ENCODE measurements at places on chromosomes 6 and 20. TPM values are rescaled to one million over a fixed set of nuclear protein-coding genes. Genes with fewer than 3 reads are reported as not detected.

GRCh38 chr20:34250005-34250404, 8.8 kb downstream of the ASIP start:
- no peak for DNase-seq
- no peak overlapping the region for H3K4me3 ChIP-seq
- peaks cover 6% of the 10 kb centered on the region for H3K27me3 ChIP-seq
- H3K27ac ChIP-seq, result no peak overlapping the region
- peaks cover 2% of the 10 kb centered on the region for H3K36me3 ChIP-seq

- H3K27ac ChIP-seq, result peak overlapping the region; percentile 42
- DNase-seq, result no peak
- H3K27me3 ChIP-seq, result no peaks in the 10 kb centered on the region
- peaks cover 18% of the 10 kb centered on the region for H3K4me1 ChIP-seq
Observed at GRCh38 chr6:139528471-139528870, 154.0 kb upstream of the CITED2 start.

- H3K4me3 ChIP-seq, result peak overlapping the region; percentile 94
- no peaks in the 10 kb centered on the region for H3K27me3 ChIP-seq
- H3K36me3 ChIP-seq, result no peaks in the 10 kb centered on the region
- peak overlapping the region; percentile 94 for H3K27ac ChIP-seq
- DNase-seq, result no peak
- peaks cover 40% of the 10 kb centered on the region for H3K4me1 ChIP-seq
Observed at GRCh38 chr6:163415620-163416556, 1.4 kb downstream of the QKI start.

- peaks cover 9% of the 10 kb centered on the region for H3K4me1 ChIP-seq
- H3K4me3 ChIP-seq, result no peak overlapping the region
- peaks cover 71% of the 10 kb centered on the region for H3K27me3 ChIP-seq
- peaks cover 5% of the 10 kb centered on the region for H3K36me3 ChIP-seq
- DNase-seq, result no peak
Observed at GRCh38 chr20:44174996-44175765, 11.8 kb downstream of the JPH2 start.

- no peak overlapping the region for H3K4me3 ChIP-seq
- peaks cover 8% of the 10 kb centered on the region for H3K36me3 ChIP-seq
- peaks cover 6% of the 10 kb centered on the region for H3K27me3 ChIP-seq
Observed at GRCh38 chr6:25535632-25536225, 116.3 kb upstream of the SCGN start.

DNA sequence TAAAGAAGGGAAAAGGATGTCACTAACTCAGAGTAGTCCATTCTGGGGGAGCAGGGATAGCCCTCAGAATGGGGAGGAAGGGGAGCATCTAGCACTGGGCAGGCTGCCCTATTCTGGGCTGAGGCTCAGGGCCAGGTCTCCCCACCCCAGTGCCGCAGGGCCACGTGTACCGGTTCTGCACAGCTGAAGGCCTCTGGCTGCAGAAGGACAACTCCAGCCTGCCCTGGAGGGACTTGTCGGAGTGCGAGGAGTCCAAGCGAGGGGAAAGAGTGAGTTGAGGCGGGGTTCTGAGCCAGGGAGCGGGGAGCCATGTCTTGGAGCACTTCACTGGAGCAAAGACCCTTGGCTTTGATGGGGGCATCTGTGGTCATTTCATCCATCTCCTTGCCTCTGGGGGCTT, 17.0 kb downstream of the GLP1R start:
- H3K4me3 ChIP-seq, result no peak overlapping the region
- H3K36me3 ChIP-seq, result no peaks in the 10 kb centered on the region
- no peaks in the 10 kb centered on the region for H3K4me1 ChIP-seq
- H3K27ac ChIP-seq, result no peak overlapping the region

- peaks cover 9% of the 10 kb centered on the region for H3K36me3 ChIP-seq
- H3K27me3 ChIP-seq, result no peaks in the 10 kb centered on the region
- H3K4me3 ChIP-seq, result peak overlapping the region; percentile 1
- H3K4me1 ChIP-seq, result peaks cover 44% of the 10 kb centered on the region
Observed at GRCh38 chr6:12115492-12115891, 103.4 kb downstream of the HIVEP1 start.

DNA sequence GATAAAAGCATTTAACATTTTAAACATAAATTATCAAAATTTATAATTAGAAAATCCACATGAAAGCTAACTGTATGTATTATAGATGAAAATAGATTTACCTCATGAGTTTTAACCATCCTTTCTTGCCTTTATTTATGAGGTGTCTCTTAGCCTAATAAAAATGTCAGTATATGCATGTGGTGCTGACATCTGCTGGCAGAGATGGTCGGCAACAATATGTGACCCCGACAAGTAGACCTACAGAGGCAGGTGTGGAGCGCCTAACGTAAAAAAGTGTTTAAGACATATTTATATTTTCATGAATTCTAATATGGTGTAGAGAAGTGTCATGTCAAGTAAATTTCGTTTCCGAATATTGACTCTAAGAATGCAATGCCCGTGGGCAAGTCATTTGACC, 149.0 kb upstream of the FUT9 start:
- H3K36me3 ChIP-seq, result no peaks in the 10 kb centered on the region
- H3K4me3 ChIP-seq, result no peak overlapping the region
- H3K27me3 ChIP-seq, result peaks cover 9% of the 10 kb centered on the region
- no peak overlapping the region for H3K27ac ChIP-seq
- no peak for DNase-seq

- H3K27me3 ChIP-seq, result no peaks in the 10 kb centered on the region
- H3K4me3 ChIP-seq, result no peak within 1 kb of the TSS
- H3K27ac ChIP-seq, result no peak within 1 kb of the TSS
- no peaks in the 10 kb centered on the region for H3K36me3 ChIP-seq
Observed at GRCh38 chr6:52909531-52909930, at the start of gene GSTA3. Gene GSTA3 (minus strand): TSS chr6:52909698. CDS start chr6:52905834, 3,864 bp downstream.

DNA sequence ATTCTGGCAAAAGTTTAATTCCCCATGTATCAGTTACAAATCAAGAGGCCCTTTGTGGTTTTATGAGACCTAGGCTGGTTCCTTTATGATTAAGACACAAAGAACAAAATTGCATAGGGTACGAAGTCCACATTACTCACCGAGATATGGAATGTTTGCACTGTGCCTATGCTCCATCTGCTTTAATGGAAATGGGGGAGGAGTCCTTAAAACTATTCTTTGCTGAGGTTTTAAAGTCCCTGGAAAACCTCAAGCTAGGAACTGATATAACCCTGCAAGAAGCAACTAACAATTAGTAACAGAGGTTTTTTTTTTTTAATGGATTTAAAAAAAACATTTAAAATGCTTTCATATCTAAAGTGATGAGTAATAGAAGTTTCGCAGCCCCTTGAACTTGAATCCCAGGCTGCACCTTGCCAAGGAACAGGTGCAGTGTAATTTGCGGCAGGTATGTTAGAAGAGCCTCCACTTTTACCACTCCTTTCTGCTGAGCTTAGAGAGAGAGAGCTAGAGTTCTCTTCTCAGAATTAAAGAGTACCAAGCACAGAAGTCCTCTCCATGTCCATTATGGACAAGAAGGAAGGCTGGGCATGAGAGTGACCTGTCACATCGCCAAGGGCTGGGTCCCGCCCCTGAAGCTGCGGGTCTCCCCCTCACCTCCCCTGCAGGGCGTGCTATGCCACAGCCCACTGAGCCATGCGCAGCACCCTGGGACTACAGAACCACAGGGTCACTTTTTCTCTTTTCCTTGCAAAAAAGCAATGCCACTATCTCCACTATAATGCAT, 2.3 kb downstream of the SERPINB1 start:
- H3K27ac ChIP-seq, result peak overlapping the region; percentile 88
- no peak for DNase-seq
- H3K27me3 ChIP-seq, result no peaks in the 10 kb centered on the region
- peaks cover 3% of the 10 kb centered on the region for H3K36me3 ChIP-seq
- peaks cover 32% of the 10 kb centered on the region for H3K4me1 ChIP-seq

The MAP7 gene
- 0.27 TPM for total RNA-seq

Data from T-helper 17 cell (primary cell).